ENCODE measurements at places on chromosomes 3 and 15. TPM values are rescaled to one million over a fixed set of nuclear protein-coding genes. Genes with fewer than 3 reads are reported as not detected.

DNA sequence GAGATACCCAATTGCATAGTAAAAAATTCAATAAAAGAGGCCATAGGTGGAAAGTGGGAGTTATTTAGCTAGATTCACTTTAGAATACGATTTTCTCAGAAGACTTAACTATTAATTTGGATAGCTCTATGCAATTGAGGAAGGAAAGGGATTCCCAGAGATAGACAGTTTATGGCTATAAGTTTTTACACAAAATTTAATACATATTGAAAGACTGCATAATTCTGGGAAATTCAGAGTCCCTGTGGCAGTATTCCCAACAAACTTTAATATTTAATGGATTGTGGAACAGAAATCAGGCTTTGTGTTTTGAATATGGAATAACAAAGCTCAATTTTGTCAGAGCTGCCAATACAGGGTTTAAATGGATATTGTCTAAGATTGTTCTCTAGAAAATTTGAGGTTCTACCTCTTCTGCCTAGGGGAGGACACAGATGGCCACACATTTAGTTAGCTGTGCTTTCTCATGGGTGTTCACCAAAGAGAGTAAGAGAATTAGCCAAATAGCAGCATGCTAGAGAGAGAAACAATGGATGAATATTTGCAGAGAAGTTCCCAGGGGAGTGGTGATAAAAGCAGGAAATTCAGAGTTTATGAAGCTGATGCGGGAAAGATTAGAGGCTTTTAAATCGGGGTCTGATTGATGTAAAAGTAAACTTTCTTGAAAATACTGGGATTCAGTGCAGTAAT lies 8.5 kb downstream of the ISL2 start:
- H3K27ac ChIP-seq, result no peak overlapping the region
- peaks cover 70% of the 10 kb centered on the region for H3K27me3 ChIP-seq
- peaks cover 30% of the 10 kb centered on the region for H3K4me1 ChIP-seq
- no peak for DNase-seq

DNA sequence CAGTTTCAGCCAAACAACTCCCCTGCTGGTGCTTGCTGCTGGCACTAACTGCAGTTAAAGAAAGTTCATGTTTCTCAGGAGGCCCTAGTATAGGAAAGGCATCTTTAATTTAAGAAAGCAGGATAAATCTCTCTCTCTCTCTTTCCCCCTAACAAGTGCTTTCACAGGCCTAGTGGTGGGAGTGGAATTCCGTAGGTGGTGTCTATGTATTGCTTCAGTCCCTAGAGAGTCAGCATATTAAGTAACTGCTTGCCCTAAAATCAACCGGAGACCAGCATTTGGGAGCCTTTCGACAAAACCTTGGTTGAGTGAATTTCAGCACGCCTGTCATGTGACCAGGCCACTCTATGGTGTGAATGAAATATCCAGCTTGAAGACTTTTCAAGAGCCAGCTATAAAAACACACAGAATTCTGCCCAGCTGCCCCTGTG lies 169.2 kb upstream of the TGFBR2 start:
- H3K4me1 ChIP-seq, result peaks cover 16% of the 10 kb centered on the region
- no peak overlapping the region for H3K27ac ChIP-seq
- H3K4me3 ChIP-seq, result no peak overlapping the region
- DNase-seq, result no peak

The ALDH1A2 gene
- total RNA-seq, result not detected

GRCh38 chr3:122094693-122095092 lies 39.5 kb downstream of the CD86 start:
- H3K4me3 ChIP-seq, result peak overlapping the region; percentile 31
- DNase-seq, result no peak
- H3K36me3 ChIP-seq, result peaks cover 30% of the 10 kb centered on the region

The CCNB2 gene
- total RNA-seq, result 92.5 TPM

- no peak overlapping the region for H3K27ac ChIP-seq
- H3K4me3 ChIP-seq, result no peak overlapping the region
- DNase-seq, result no peak
- no peaks in the 10 kb centered on the region for H3K27me3 ChIP-seq
These were observed 61.4 kb downstream of the FRMD4B start for GRCh38 chr3:69324362-69325025.

- H3K36me3 ChIP-seq, result no peaks in the 10 kb centered on the region
- peak overlapping the region; percentile 18 for H3K27ac ChIP-seq
- H3K4me1 ChIP-seq, result peaks cover 27% of the 10 kb centered on the region
- DNase-seq, result peak; percentile 61
- H3K4me3 ChIP-seq, result no peak overlapping the region
These were observed 106.5 kb downstream of the TPRA1 start for GRCh38 chr3:127483902-127484591.

GRCh38 chr15:26261966-26262365 lies 398.8 kb upstream of the ATP10A start:
- no peak for DNase-seq
- H3K4me1 ChIP-seq, result no peaks in the 10 kb centered on the region
- no peak overlapping the region for H3K27ac ChIP-seq
- H3K36me3 ChIP-seq, result no peaks in the 10 kb centered on the region

DNA sequence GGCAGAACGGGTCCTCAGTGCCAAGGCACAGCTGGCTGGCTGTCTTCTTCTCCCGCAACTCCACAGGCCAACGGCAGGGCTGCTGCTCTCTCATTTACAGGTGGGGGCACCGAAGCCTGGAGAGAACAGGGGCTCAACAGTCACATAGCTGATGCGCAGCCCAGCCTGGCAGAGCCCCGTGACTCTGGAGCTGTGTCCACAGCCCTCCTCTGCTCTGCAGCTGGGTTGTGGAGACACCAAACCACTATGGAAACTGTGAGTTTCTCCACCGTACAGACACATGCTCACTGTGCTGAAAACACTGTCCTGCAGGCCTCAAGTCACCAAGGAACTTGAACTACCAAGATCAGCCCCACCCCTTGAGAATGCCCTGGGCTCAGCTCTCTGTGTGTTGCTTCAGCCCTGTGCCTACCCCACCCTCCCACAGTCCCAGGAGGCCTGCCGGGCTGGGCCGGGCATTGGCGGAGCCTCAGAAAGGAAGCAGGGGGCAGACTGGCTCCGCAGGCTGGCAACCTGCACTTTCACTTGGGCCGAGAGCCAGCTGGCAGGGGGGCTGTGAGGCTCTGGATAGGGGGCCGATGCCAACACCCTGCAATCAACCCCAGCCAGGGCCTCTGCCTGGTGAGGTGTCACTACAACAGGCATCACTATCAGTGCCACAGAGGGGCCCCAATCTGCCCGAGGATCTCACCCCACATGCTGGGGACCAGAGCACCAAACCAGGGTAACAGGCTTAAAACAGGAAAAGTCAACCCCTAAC lies 113.7 kb upstream of the RPL32 start:
- no peak for DNase-seq
- peaks cover 26% of the 10 kb centered on the region for H3K4me1 ChIP-seq
- H3K4me3 ChIP-seq, result no peak overlapping the region
- H3K27me3 ChIP-seq, result no peaks in the 10 kb centered on the region
- H3K27ac ChIP-seq, result no peak overlapping the region

GRCh38 chr3:127770671-127771355 lies 51.5 kb downstream of the MGLL start:
- no peak overlapping the region for H3K4me3 ChIP-seq
- peaks cover 4% of the 10 kb centered on the region for H3K4me1 ChIP-seq
- peaks cover 14% of the 10 kb centered on the region for H3K27me3 ChIP-seq
- H3K36me3 ChIP-seq, result no peaks in the 10 kb centered on the region
- no peak for DNase-seq
- no peak overlapping the region for H3K27ac ChIP-seq

DNA sequence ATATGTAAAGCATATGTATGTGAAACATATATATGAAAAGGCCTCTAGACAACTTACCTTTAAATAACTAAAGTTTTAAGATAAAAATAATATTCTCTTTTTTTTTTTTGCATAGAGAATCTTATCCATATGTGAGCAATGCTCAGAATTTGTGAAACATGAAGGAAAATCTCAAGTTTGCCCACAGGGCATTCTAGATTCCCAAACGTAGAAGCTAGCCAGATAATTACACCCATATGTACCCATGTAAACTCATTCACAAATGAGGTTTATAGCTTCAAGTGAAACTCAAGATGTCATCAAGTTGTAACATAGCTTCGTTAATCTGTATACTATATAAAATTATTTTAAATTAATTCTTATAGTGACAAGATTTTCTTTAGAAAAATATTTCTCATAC lies 537.3 kb upstream of the NR2F2 start:
- H3K4me1 ChIP-seq, result no peaks in the 10 kb centered on the region
- no peak overlapping the region for H3K27ac ChIP-seq
- no peaks in the 10 kb centered on the region for H3K36me3 ChIP-seq
- H3K27me3 ChIP-seq, result no peaks in the 10 kb centered on the region

- H3K27me3 ChIP-seq, result no peaks in the 10 kb centered on the region
- no peak for DNase-seq
These were observed 29.5 kb upstream of the CCDC54 start for GRCh38 chr3:107347751-107348150.

DNA sequence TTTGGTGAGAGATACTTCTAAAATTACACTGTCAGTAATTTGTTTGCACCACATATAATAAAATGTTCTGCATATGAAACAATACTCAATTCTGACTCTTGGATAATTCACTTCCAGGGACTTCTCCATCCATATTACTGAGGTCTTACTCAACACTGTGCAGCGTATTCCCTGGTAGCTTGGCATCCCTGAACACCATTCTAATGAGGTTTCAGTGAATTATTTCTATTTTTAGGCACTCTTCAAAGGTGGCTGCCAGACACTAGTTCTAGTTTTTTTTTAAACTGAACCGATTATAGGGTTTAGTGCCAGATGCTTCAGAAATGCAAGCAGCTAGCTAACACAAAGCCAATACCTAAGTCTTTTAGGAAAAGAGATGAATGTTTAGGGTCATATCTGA lies 283.3 kb downstream of the FEZF2 start:
- DNase-seq, result no peak
- H3K27ac ChIP-seq, result no peak overlapping the region
- H3K27me3 ChIP-seq, result no peaks in the 10 kb centered on the region

DNA sequence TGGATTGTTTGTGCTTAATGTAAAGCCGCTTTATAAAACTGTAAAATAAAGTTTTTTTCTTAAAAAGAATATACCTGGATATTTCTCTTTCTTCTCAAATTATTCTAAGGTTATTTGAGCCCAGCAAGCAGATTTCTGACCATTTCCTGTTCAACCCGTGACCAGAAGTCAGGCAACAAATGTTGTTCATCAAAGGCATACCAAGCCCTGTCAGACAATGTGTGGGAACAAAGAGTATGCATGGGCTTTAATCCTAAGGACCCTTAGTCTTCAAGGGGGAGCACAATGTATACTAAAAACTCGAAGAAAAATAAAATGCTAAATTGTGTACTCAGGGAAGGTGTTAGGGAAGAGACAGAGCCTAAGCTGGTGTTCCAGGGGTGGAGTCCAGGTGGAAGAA lies 26.6 kb upstream of the PAQR5 start:
- H3K27ac ChIP-seq, result no peak overlapping the region
- H3K4me1 ChIP-seq, result no peaks in the 10 kb centered on the region
- no peak for DNase-seq
- H3K36me3 ChIP-seq, result no peaks in the 10 kb centered on the region

DNA sequence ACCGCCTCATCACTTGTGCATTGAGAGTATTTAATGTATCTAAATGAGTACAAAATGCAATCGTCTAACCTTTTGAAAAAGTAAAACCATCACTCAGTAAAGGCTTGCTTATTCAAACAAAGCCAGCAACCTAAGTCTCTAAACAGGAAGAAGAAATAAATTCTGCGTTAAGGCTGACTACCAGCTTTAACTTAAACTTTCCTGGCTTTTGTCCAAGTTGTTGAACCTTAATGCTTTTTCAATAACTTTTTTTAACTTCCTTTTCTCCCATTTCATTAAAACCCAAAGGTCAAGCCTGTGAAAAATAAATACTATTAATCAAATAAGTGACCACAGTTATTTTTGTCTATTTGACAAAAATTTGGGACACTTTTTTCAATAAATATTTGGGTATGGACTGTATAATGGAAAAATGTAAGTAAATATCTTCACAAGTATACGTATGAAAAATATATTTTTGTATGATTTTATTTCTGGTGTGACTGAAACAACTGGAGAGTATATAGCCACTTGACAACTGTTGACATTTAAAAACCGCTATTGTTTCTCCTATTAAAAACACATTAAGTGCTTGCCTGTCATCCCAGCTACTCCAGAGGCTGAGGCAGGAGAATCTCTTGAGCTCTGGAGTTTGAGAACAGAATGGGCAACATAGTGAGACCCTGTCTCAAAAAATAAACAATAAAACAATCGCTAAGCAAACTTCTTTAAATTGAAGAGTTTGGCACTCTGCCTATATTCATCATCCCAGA lies 2.9 kb downstream of the KLHL24 start:
- H3K4me1 ChIP-seq, result peaks cover 27% of the 10 kb centered on the region
- H3K4me3 ChIP-seq, result no peak overlapping the region
- H3K27me3 ChIP-seq, result no peaks in the 10 kb centered on the region
- no peak for DNase-seq
- no peak overlapping the region for H3K27ac ChIP-seq

DNA sequence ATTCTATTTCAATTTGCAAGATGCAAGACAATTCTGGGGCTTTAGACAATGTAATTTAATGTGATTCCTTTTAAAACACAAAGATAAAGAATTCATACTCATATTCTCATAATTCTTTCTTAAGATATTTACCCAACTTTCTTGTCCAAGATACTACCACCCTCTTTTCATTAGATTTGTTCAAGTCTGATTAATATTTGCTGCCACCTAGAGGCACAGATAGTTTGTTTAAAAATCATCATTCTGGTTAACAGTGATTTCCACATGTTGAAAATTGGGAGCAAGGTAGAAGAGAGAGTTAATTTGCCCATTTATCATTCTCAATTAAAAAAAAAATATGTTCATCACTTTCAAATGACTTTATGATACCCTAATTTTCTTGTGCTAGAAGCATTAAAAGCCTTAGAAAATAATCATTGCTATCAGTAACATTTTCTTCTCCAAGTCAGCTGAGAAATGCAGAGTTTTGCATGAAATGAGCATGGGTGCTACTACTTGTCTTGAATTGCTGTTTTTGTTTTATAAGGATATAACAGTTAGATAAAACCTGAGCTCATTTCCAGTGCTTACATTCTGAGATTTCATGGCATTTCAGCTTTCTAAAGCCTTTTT lies 11.6 kb downstream of the TAMM41 start:
- H3K4me1 ChIP-seq, result peaks cover 3% of the 10 kb centered on the region
- H3K27ac ChIP-seq, result no peak overlapping the region
- no peaks in the 10 kb centered on the region for H3K27me3 ChIP-seq
- DNase-seq, result no peak
- H3K4me3 ChIP-seq, result no peak overlapping the region
- peaks cover 39% of the 10 kb centered on the region for H3K36me3 ChIP-seq

- H3K36me3 ChIP-seq, result peaks cover 2% of the 10 kb centered on the region
- no peaks in the 10 kb centered on the region for H3K27me3 ChIP-seq
- DNase-seq, result no peak
- H3K4me3 ChIP-seq, result no peak overlapping the region
- no peak overlapping the region for H3K27ac ChIP-seq
These were observed 298.3 kb upstream of the TGFBR2 start for GRCh38 chr3:30308131-30308530.

DNA sequence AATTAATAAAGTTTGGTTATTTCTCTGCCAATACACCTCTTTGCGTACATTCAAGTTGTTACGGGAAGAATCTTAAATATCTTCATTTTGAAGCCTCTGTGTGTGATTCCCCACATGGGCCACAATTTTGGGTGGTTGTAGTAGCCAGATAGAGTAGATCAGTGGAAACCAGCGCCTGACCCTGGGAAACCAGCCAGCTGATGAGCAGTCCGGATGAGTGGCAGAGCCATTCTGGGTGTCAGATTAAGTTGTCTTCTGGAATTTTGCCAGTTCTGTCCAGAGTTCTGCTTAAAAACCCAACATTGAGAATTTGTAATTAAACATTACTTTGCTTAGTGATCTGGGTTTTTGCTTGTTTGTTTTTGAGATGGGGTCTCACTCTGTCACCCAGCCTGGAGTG lies 49.7 kb downstream of the MRPS25 start:
- H3K4me1 ChIP-seq, result no peaks in the 10 kb centered on the region
- no peak overlapping the region for H3K4me3 ChIP-seq
- DNase-seq, result no peak
- no peaks in the 10 kb centered on the region for H3K27me3 ChIP-seq
- no peak overlapping the region for H3K27ac ChIP-seq
